Thoracic aorta (tissue), 2 donors: ENCODE measurements at places on chromosomes 2 and 18. TPM values are rescaled to one million over a fixed set of nuclear protein-coding genes. Genes with fewer than 3 reads are reported as not detected.

DNA sequence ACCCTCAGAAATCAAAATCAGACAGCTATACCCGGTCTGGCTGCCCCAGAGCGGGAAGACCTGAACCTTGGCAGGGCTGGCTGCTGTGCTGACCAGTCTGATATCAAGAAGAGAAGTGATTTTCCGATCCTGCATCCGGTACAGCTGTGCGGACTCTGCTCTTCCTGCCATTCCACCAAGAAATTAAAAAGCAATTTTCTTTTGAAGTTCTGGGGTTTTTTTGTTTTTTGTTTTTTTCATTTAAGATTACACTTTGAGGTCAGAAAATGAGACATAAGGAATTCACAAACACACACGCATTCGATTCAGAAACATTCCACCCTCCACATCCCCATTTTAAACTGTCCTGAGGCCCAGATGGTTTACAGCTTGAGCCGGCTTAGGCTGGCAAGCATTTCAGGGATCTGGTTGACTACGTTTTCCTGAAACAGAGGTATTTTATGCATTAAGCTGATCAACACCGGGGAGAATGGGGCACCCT, 156.5 kb downstream of the COL6A3 start:
- no peak for DNase-seq

GRCh38 chr2:81389203-81389602, 1084.7 kb upstream of the LRRTM1 start:
- DNase-seq = no peak

DNA sequence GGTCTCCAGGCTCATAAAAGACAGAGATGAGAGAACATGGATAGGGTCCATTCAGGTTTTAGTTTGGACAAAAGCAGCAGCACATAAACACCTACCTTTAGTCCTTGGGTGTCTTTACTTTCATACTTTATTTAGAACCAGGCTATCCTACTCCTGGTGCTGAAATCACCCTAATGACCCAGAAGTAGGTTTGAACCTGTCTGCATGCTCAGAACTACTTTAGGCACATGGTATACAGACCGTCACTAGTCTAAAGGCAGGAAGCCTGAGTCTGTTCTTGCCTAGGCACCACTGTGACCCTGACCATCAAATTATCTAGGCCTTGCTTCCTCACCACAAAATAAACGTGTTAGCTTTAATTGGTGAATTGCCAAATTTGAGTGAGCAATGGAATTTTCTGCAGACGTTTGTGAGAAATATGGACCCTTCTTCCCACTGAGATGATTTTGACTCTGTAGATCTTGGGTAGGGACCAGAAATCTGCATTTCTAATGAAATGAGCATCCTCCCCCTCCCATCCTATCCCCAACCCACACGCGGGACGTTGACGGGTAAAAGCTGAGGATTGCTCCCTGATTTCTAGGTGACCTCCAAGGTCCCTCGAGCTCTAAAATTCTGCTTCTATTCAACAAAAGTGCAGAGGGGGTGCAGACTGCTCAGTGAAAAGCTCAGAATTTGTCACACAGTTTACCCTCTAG, 75.1 kb downstream of the PLEKHM3 start:
- DNase-seq = no peak

DNA sequence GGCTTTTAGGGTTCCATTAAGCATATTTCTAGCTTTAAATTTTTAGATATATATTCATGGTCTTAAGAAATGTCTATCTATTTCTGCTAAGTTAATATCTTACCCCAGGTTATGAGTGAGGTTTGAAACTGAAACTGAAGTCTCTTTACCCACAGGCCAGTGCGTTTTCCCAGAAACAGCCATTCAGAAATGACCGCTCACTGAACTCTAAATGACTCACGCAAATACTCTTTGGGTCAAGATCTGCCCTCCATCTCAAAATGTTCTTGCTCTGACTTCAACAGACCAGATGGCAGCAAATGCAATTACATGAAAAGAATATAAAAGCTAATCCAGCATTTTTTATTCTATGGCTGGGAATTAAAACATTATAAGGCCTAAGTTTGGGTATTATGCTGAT, 315.2 kb downstream of the TDRD15 start:
- no peak for DNase-seq

DNA sequence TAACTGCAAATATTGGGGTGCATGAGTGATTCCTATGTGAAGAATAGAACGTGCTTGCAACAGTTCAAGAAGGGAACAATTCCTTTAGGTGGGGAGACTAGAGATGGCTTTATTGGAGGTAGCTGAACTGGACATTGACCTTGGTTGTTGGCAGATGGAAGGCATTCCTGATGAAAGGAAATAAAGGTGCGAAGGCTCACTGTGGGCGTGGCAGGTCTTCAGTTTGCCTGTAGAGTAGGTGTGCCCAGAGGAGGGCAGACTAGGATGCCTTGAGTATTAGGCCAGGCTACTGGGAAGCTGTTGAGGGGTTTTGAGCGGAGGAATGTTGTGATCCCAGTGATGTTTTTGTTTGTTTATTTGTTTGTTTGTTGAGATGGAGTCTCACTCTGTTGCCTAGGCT, 2.8 kb downstream of the SPR start:
- DNase-seq = no peak

- no peak for DNase-seq
Observed at GRCh38 chr2:33497221-33497650, 20.8 kb downstream of the RASGRP3 start.

GRCh38 chr2:157182834-157183396, 74.6 kb upstream of the GALNT5 start:
- DNase-seq = no peak

- DNase-seq = no peak
Observed at GRCh38 chr18:56501896-56502295, 136.5 kb downstream of the TXNL1 start.

SLC16A14 gene
- total RNA-seq = 3.0 TPM
